ENCODE measurements at places on chromosomes 3 and 15.

DNA sequence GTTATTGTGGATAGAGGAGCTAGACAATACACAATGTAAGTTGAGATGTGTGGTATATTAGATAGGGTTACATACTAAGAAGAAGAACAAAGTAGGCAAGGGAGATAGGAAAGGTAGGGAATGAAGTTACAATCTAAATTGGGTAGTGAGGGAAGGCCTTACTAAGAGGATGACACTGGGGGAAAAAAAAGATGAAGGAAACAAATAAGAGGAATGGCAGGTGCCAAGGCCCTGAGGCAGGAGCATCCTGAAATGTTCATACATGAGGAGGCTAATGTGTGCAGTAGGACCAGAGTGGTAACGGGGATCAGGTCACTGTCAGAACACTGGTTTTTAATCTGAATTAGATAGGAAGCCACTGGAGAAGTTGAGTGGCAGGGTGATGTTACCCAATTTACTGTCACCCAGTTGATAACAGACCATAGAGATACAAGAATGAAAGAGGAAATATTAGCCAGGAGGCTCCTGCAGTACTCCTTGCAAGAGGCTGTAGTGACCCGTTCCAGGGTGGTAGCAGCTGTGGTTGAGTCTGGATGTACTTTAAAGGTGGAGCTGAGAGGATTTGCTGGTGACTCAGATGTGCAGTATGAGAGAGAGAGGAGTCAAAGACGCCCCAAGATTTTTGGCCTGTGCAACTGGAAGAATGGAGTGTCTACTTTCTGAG lies 14.4 kb downstream of the RTP1 start:
- no peak for DNase-seq

GRCh38 chr3:123767009-123767372 lies 117.1 kb downstream of the MYLK start:
- no peak for DNase-seq

GRCh38 chr3:126758026-126758425 lies 54.0 kb downstream of the CHCHD6 start:
- no peak for DNase-seq

DNA sequence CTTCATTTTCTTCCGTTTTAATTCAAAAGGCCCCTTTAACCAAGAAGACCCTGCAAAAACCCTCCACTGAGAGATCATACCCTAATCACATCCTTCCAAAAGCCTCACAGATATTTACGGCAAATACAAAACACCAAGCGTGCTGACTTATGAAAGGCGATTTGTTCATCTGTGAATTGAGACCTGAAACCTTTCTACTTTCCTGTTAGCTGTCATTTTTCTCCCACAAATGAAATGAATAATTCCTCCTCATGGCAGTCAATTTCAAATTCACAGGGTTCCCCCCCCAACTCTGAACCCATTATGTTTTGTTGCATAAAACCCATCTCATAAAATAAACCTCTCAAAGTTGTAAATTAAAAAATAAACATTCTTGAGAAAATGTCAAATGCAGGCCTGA lies 149.6 kb downstream of the PDZRN3 start:
- DNase-seq = no peak

DNA sequence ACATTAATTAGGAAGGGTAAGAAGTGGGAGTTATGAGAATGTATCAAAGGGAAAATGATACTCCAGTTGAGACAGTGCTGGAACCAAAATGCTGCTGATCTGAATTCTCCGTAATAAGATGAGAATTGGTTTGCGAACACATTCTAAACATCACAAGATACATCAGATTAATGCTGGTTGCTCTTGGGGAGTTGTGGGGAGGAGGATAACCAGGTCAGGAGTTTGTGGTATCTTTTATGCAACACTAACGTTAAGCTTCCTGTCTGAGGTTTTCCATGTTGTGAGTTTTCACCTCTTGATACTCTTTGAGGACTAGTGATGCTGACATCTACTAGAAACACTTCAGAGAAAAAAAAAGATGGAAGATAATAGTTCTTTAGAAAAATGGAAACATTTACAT lies 47.2 kb downstream of the PPARG start:
- DNase-seq = no peak

DNA sequence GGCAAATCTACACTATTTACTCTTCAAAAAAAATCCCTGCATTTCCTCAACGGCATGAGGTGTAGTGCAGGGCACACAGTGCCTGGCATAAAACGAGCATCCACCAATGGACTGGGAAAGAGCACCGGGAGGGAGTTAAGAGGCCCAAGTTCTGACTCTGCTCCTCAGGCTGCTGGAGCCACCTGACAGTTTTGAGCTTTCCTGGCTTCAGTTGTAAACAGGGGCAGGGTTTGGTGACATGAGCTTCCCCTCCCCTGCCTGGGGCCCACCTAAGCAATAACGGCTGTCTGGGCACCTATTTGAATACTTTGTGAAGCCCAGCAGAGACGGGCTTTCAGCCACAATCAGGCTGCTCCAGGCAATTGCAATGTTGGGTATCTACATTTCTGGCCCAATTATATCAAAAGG lies 16.4 kb downstream of the CA12 start:
- DNase-seq = no peak

DNA sequence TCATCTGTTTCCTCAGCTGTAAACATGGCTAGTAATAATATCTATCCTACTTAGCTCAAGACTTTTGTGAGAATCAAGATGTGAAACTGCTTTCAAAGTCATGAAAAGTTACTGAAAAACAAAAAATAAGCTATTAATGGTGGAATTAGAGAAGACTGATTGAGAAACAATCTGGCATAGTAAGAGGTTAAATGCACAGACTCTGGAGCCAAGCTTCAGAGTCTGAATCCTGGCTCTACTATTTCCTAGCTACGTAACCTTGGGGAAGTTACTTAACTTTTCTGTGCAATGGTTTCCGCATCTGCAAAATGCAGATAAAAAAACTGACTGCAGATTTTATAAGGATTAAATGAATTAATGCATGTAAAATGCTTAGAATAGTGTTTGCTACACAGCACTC lies 28.8 kb downstream of the LRRFIP2 start:
- no peak for DNase-seq

- no peak for DNase-seq
Observed at GRCh38 chr3:196168808-196169391, 42.3 kb downstream of the ZDHHC19 start.

DNA sequence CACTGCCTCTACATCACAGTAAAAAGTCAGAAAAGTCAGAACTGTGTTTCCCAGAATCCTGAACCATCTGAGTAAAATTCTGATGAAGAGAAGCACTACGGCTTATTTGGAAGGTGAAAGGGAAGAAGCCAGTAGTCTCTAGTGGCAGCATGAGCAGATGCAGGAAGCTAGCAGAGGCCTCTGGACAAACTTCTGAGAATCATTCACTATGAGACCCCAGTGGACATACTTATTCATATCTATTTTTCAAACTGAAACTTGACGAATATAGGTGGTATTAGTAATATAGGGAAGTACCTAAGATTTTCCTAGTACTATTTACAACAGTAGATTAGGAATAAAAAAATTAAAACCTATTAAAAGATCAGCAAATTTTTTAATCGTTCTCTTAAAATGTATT lies 272.8 kb upstream of the TTC14 start:
- DNase-seq = no peak

DNA sequence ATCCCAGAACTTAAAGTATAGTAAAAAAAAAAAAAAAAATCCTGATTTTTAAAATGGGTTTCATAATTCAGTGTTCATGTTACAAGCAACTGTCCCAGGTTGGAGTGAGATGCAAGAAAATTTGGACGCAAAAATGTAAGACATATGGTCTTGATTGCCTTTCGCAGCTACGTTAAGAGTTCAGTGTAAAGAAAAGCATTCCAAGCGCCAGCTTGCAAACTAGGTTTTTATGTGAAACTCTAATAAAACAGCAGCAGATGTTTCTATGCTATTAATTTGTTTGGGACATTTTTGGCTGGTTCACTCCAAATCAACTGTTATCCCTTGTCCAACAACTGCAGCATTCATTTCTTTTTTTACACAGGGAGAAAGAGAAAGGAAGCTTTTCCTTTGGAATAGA lies 957.8 kb downstream of the ROBO1 start:
- no peak for DNase-seq
